H7 (cell line): ENCODE measurements at places on chromosomes 12 and 14. TPM values are rescaled to one million over a fixed set of nuclear protein-coding genes. Genes with fewer than 3 reads are reported as not detected.

Gene SNRNP35
- 5.5 and 12.8 TPM in 2 replicates for total RNA-seq

Gene RFX4
- 0.83 and 1.1 TPM in 2 replicates for total RNA-seq

Gene CATSPERB
- total RNA-seq, result 0.35 and 0.41 TPM in 2 replicates

Gene STRN3
- 42.8 and 55.5 TPM in 2 replicates for total RNA-seq

Gene SLC17A8
- total RNA-seq, result not detected in 2 replicates

Gene IRF2BPL
- 142 and 187 TPM in 2 replicates for total RNA-seq

Gene KRT3
- not detected in 2 replicates for total RNA-seq

Gene POTEG
- not detected in 2 replicates for total RNA-seq

Gene CD69
- total RNA-seq, result not detected in 2 replicates

Gene ASPG
- 0.17 and 2.9 TPM in 2 replicates for total RNA-seq

Gene ANO4
- total RNA-seq, result 1.3 and 1.7 TPM in 2 replicates

Gene SLC25A21
- 7.7 and 8.1 TPM in 2 replicates for total RNA-seq

Gene SPX
- total RNA-seq, result not detected in 2 replicates

Gene GLIPR1L1
- 12.8 and 17.6 TPM in 2 replicates for total RNA-seq

Gene C3AR1
- total RNA-seq, result not detected in 2 replicates

Gene DMAC2L
- total RNA-seq, result 8.0 and 8.2 TPM in 2 replicates

Gene PCNX4
- total RNA-seq, result 33.9 and 35.5 TPM in 2 replicates

Gene CFAP73
- 0.33 TPM in 1 of 2 replicates, not detected in the other for total RNA-seq

Gene DIO2
- total RNA-seq, result not detected in 2 replicates

Gene MRPL42
- total RNA-seq, result 117 and 154 TPM in 2 replicates

Gene WIF1
- 0.07 and 0.14 TPM in 2 replicates for total RNA-seq

Gene TCTN1
- 6.2 and 7.8 TPM in 2 replicates for total RNA-seq

Gene MDGA2
- total RNA-seq, result 3.0 and 3.7 TPM in 2 replicates

Gene CBLN3
- 0.24 and 1.5 TPM in 2 replicates for total RNA-seq

Gene RBP5
- total RNA-seq, result 1.9 and 2.6 TPM in 2 replicates

Gene LRP1-AS
- not detected in 2 replicates for total RNA-seq

Gene ENDOU
- not detected in 2 replicates for total RNA-seq

Gene POTEM
- not detected in 2 replicates for total RNA-seq

Gene ASB2
- total RNA-seq, result 0.21 TPM in 1 of 2 replicates, not detected in the other

Gene LRTM2
- total RNA-seq, result 0.42 TPM in 1 of 2 replicates, not detected in the other

Gene KCNJ8
- 0.42 and 0.89 TPM in 2 replicates for total RNA-seq

Gene GAS2L3
- total RNA-seq, result 16.1 and 20.5 TPM in 2 replicates

Gene KLHL33
- 0.28 TPM in 1 of 2 replicates, not detected in the other for total RNA-seq

Gene TNS2
- 7.6 and 8.7 TPM in 2 replicates for total RNA-seq

Gene PPFIA2
- 0.03 TPM in 1 of 2 replicates, not detected in the other for total RNA-seq

Gene KLRC1
- total RNA-seq, result not detected in 2 replicates

Gene MYH6
- total RNA-seq, result 0.03 TPM in 1 of 2 replicates, not detected in the other

Gene GRIN2B
- 0.10 and 1.00 TPM in 2 replicates for total RNA-seq

Gene SRRM4
- 0.26 and 0.76 TPM in 2 replicates for total RNA-seq

Gene GALC
- total RNA-seq, result 8.7 and 11.9 TPM in 2 replicates

Gene ANKRD52
- total RNA-seq, result 11.2 and 13.7 TPM in 2 replicates

Gene RIMKLB
- total RNA-seq, result 42.4 and 80.3 TPM in 2 replicates

Gene MANSC1
- 0.94 and 2.3 TPM in 2 replicates for total RNA-seq

Gene ARHGAP9
- 2.6 and 6.3 TPM in 2 replicates for total RNA-seq

Gene KRT74
- total RNA-seq, result not detected in 2 replicates

Gene AVPR1A
- 0.03 TPM in 1 of 2 replicates, not detected in the other for total RNA-seq

Gene CD163
- 0.14 TPM in 1 of 2 replicates, not detected in the other for total RNA-seq

Gene SOAT2
- not detected in 2 replicates for total RNA-seq

Gene SHMT2
- 355 and 399 TPM in 2 replicates for total RNA-seq

Gene PEX5
- 26.4 and 45.9 TPM in 2 replicates for total RNA-seq

Gene TMTC2
- 3.7 and 4.8 TPM in 2 replicates for total RNA-seq

Gene RDH16
- total RNA-seq, result 0.63 and 0.66 TPM in 2 replicates
